ENCODE measurements at places on chromosomes 7 and 10.

GRCh38 chr10:121553511-121554264 is 44.6 kb downstream of the FGFR2 start:
- no peak for DNase-seq

DNA sequence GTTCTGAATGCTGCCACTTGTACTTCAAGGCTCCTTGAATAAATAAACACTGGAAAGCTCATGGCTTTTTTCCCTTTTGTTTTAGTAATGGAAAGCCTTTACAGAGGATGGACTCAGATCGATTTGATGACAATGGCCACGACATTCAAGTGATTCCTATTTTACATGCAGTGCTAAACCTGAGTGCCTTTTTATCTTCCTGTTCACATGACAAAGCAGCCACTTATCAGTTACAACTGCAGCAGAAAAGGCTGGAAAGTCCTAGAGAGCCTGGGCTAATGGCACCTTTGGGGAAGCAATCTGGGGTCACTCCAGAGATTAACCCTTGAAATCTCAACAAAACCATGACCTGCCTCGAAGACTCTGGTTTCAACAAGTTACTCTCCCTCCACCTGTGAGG is 249.0 kb upstream of the AUTS2 start:
- no peak for DNase-seq

GRCh38 chr10:112404617-112405016 is 30.7 kb downstream of the ACSL5 start:
- no peak for DNase-seq

DNA sequence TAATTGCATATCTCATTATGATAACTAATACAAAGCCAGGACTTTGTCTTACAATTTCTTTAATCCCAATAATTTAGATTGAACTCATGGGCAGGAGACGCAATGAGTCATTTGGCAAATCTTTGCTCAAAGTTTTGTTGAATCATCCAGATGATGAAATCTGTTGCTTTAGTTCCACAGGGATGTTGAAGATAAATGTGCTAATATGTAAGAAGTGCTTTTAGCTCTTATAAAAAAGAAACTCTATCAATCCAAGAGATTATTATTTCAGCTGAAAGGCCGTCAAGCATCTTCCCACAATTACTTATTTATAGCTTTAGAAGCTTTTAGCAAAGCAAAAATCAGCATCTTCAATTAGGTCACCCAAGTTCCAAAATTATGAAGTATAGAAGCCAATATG is 36.8 kb upstream of the ANK3 start:
- DNase-seq, result no peak

DNA sequence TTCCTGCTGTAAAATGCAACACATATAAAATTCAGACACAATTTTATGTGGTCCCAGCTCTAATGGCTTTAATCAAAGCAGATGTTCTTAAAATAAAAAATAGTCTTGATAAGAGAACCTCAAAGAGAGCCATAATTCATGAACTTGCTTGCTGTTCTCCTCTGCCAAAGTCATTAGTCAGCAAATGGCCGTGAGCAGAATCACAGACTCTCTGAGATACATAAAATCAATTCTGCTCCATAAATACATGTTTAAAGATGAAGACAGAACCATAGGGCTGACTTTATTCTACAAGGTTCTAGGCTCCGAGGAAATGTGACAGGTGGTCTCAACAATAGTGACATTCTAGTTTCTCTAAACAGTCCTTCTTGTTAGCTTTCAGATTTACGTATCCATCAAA is 29.8 kb downstream of the HSPA12A start:
- DNase-seq, result no peak

DNA sequence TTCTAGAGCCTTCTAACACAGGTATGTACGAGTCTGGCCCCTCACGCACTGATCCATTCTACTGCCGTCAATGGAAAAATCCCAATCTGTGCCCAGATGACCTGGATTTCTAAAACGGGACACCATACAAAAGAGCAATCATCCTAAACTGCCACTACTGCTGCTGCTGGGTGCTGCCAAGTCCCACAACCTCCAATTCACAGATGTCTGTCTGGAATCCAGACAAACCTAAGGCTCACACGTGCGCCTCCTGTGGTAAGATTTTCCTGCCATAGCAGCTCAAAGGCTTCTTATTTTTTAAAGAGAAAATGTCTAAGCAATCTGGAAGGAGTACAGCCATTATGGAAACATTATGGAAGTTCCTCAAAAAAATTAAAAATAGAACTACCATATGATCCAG is 40.9 kb downstream of the JCAD start:
- DNase-seq, result no peak

All from left lobe of liver (tissue), 2 donors.